Hypothalamus (tissue), 51 donors: ENCODE measurements at places on chromosomes 11 and 22.

GRCh38 chr22:49728570-49729271 is 99.0 kb downstream of the BRD1 start:
- no peak for DNase-seq

GRCh38 chr11:34277171-34277570 is 80.6 kb downstream of the ABTB2 start:
- no peak for DNase-seq

DNA sequence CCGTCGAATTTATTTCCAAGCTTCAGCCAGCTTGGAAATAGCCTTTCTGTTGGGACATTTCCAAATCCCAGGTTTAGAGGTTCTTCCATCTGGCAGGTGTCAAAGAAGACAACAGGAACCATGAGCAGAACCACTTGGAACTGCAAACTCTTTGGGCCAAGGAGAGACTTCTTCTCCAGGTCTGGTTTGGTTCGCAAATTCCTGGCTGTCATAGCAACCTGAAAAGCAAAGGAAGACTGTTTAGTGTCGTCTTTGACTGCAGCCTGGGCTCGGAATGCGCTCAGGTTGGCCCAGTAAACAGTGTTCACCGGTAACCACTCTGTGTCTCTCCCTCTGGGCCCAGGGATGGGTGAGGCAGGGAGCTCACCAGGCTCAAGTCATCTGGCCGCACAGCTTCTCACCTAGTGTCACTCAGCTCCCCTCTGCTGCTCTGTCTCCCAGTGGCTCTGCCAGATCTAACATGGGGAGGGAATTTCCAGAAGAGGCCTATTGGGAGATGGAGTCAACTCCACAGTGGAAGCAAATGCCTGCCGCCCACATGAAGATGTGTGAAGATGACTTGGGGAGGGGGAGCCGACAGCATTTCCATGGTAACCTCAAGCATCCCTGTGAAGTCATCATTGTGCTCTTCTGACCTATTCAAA is 11.9 kb upstream of the CLMP start:
- DNase-seq: no peak

DNA sequence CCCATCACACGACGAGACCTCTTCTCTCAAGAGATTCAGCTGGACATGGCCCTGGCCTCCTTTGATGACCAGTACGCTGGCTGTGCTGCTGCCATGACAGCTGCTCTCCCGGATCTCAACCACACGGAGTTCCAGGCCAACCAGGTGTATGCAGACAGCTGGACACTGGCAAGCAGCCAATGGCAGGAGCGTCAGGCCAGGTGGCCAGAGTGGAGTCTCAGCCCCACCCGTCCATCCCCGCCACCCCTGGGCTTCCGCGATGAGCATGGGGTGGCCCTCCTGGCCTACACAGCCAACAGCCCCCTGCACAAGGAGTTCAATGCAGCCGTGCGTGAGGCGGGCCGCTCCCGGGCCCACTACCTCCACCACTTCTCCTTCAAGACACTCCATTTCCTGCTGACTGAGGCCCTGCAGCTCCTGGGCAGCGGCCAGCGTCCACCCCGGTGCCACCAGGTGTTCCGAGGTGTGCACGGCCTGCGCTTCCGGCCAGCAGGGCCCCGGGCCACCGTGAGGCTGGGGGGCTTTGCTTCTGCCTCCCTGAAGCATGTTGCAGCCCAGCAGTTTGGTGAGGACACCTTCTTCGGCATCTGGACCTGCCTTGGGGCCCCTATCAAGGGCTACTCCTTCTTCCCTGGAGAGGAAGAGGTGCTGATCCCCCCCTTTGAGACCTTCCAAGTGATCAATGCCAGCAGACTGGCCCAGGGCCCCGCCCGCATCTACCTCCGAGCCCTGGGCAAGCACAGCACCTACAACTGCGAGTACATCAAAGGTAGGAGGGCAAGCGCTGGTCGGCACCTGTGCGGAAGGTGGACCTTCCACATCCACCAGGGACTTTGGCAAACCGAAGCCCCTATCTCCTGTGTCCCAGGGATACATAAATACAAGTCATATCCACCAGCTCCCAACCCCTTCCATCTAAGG is 11.3 kb downstream of the CHRNA10 start:
- DNase-seq: no peak

- no peak for DNase-seq
Observed at GRCh38 chr22:22228421-22228820, 16.2 kb upstream of the VPREB1 start.

GRCh38 chr22:26756675-26757293 is 99.4 kb downstream of the MIAT start:
- DNase-seq: peak; percentile 40

- DNase-seq: no peak
Observed at GRCh38 chr22:40979198-40979597, 28.0 kb downstream of the RBX1 start.

GRCh38 chr11:6587360-6587953 is 16.0 kb downstream of the RRP8 start:
- peak; percentile 51 for DNase-seq

- DNase-seq: no peak
Observed at GRCh38 chr11:67586568-67587250, 3.1 kb downstream of the GSTP1 start.

- DNase-seq: no peak
Observed at GRCh38 chr11:99968336-99968735, 718.8 kb upstream of the ARHGAP42 start.

DNA sequence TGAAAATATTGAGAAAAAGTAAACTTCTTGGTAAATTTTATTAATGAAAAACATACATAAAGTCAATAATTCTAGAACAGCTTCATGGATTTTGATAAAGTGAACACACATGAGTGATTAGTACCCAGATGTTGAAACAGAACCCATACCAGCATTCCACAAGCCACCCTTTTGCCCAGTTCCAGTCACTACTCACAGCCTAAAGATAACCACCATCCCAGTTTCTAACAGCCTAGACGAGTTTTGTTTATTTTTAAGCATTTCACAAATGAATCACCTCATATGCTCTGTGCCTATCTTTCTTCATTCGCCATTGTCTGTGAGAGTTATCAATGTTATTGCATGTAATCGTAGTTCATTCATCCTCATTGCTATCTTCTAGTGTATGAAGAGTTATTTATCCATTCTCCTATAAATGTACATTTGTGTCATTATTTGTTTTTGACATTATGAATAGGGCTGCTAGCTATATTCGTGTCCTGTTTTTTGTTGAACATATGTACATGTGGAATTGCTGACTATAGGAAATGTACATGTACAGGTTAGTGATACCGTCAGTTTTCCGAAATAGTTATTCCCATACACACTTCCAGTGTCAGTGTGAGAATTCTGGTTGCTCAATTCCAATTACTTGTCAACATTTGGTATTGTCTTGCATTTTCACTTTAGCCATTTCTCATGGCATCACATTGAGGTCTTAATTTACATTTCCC is 44.5 kb upstream of the TEAD1 start:
- DNase-seq: no peak

DNA sequence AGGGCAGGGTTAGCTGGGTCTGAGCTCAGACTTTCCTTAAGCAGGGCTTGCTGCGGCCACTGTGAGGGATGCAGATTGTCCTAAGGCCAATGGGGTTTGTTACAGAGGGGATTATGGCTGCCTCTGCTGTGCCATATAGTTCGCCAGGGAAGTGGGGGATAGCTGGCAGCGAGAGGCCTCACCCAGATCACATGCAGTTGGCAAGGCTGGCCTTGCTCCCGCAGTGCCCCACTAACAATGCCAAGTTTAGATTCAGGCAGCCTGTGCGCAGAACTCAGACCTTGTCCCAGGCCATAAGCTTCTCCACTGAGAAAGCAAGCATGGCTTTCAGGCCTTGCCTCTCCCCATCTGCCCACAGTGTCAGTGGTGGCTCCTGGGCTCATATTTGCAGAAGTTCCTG is 4.7 kb upstream of the APOL2 start:
- DNase-seq: no peak

GRCh38 chr11:72721276-72721675 is 30.9 kb downstream of the ARAP1 start:
- no peak for DNase-seq

- DNase-seq: no peak
Observed at GRCh38 chr11:95308512-95309035, 77.6 kb upstream of the SESN3 start.

GRCh38 chr22:45867118-45867905 is 109.7 kb downstream of the WNT7B start:
- DNase-seq: no peak

GRCh38 chr11:65919573-65920371 is 546 bp downstream of the DRAP1 start:
- DNase-seq: no peak

- no peak for DNase-seq
Observed at GRCh38 chr11:68340003-68340767, 27.8 kb downstream of the LRP5 start.

DNA sequence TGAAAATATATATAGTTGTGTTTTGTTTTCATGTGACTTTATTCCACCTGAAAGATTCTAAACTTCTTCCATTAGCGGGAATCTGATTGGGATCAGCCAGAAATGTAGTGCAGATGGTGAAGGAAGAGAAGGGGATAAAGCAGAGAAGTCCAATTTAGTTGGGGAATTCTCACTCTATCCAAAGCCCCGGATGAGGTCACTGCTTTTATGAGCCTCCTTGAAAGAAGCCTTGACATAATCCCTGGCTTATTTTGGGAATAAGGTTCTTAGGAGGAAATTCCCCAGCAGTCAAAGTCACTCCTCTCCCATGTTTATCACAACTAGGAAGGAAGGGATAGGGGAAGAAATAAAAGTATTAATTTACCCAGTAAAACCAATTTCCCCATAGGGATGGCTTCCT is 41.1 kb downstream of the OSBP start:
- no peak for DNase-seq

DNA sequence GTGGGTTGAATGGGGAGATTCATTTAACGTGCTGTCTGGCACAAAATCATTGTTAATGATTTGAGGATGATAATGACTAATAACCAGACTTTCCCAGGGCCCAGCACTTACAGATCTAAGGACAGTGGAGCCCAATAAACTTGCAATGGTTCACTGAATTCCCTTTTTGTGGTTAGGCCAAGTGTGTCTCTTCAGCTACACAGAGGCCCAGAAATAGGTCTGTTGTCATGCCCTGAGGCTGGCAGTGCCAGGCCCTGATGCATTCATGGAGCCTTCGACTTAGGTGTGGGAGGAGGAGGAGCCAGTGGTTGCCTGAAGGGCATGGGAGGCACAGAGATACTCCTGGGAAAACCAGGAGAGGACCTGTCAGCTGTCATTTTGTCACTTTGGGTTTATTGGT is 56.1 kb downstream of the KIAA1671 start:
- DNase-seq: no peak

- DNase-seq: no peak
Observed at GRCh38 chr11:70328556-70328955, 58.1 kb downstream of the PPFIA1 start.

DNA sequence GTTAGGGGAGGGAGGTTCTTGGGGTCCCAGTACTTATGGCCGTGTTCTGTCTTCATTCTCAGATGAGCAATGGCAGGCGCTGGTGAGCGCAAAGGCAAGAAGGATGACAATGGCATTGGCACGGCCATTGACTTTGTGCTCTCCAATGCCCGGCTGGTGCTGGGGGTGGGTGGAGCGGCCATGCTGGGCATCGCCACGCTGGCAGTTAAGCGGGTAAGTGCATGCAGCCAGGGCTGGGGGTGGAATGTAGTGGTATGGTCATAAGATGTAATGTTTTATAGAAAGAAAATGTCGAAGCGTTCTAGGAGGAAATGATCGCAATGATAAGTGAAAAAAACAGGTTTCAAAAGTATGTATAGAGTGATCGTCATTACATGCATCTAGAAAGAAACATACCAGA is 9.1 kb upstream of the ATF4 start:
- no peak for DNase-seq

- DNase-seq: peak; percentile 70
Observed at GRCh38 chr22:45009606-45010531, at the start of gene PHF21B. Gene PHF21B, minus strand, starts transcription at chr22:45010005. Its CDS starts 456 bp downstream, at chr22:45009549.

DNA sequence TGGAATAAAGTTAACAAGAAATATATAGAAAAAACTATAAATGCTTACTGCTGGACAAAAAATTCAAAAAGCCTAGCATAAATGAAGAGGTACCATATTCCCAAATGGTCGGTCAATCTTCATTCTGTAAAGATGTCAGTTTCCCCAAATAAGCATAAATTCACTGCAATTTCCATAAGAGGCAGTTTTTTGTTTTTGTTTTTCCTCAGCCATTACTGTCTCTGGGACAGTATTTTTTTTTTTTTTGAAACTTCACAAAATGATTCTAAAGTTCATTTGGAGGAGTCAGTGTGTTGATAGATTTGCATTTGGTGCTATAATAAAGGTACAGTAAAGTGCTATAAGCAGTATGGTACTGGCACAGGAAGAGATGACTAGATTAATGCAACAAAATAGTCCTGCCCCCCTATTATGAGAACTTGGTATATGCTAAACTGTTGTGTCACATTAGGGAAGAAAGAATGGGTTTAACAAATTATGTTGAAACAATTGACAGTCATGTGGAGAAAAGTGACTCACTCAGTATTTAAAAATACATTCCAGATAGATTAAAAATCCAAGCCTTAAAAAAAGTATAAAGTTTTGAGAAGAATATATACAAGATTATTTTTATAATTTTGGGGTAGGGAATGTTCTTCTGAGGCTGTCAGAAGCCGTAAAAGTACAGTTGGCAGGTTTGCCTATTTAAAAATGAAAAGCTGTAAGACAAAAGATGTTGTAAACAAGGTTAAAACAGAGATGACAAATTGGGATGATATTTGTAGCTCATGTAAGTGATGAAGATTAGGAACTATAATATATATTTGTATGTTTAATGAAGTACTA is 2.6 kb upstream of the FTH1 start:
- no peak for DNase-seq

DNA sequence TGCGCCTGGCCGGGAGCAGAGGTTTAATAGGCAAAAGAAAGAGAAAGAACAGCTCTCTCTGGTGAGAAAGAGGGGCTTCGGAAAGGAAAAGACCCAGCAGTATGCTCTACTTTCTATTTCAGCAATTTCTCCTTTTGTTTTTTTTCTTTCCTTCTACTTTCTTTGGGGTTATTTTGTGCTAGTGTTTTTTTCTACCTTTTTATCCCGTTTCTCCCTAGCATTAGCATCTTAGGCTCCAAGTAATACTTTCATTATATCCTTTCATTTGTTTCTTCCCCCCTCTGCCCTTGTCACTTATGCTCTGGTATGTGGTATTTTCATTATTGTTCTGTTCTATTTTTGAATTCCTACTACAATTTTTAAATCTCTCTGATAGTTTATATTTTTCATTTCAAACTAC is 4.5 kb downstream of the SNU13 start:
- no peak for DNase-seq

- DNase-seq: no peak
Observed at GRCh38 chr11:126360049-126360446, 4.6 kb downstream of the ST3GAL4 start.

GRCh38 chr11:67483831-67484665 is 1.2 kb downstream of the AIP start:
- no peak for DNase-seq

GRCh38 chr11:25037431-25037830 is 540.6 kb downstream of the LUZP2 start:
- no peak for DNase-seq
